ENCODE measurements at places on chromosomes 5 and 9.

DNA sequence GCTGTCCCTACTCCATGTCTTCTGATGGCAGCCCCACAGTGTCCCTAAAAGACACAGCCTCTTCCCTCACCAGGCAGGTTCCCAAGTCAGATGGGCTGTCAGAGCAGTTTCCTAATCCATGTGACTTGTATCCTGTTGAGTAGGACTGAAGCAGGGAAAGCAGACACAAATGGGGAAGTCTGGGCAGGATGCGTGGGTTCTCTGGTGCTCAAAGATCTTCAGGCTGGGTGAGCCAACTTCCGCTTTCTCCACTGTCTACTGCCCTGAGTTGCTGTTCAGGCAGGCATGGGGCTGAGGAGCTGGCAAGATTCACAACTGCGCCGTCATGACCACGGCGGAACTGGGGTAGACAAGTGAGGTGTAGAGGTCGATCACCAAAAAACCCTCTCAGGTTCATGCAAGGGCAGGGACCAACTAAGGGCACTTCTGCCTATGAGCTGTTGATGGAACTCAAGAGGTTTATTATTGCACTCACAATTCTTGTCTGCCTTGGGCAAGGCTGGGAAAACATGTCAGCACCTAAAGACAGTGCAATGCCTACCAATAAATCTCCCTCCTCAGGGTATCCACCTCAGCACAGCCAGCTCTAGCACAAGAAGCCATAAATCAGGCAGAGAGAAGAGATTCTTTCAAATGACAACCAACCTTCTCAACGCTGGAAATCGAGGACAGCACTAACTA is 83.4 kb downstream of the RAPGEF1 start:
- DNase-seq = peak; percentile 49

- no peak for DNase-seq
These were observed 83.0 kb downstream of the GABBR2 start for GRCh38 chr9:98625728-98626127.

DNA sequence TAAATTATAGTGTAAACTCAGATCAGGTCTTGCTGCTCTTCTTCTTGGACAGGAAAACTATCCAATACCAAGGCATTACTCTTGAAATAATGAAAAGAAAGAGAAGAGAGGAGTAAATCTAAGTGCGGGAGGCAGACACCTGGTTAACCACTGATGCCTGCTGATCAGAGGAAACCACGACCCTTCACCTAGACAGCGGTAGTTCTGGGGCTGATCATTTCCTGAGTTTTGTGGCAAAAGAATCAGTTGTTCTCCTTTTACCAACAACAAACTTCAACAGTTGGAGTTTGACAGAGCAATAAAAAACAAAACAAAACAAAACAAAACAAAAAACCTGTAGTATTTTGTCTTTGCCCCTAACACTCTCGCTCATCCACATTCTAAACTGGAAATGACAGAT is 3.0 kb downstream of the RLN1 start:
- DNase-seq = no peak

GRCh38 chr9:134679616-134680392 is 38.2 kb downstream of the COL5A1 start:
- no peak for DNase-seq

DNA sequence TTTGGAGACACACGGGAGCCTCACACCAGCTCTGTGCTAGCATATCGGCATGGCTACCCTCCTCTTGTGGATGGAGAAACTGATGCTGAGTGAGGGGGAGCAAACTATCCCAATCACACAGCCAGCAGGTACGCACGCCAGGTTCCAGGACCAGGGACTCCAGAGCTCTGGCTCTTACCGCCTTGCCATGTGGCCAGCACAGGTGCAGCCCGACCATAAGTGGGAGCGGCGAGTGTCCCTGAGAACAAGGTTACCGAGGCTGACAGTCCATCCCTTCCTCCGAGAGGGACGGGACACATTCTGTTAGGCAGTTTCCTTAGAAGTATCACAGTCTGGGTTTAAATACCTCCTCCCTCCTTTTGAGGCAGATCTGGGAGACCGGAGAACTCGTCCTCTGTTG is 86.0 kb downstream of the PAX5 start:
- no peak for DNase-seq

- no peak for DNase-seq
These were observed 2.5 kb downstream of the MACROH2A1 start for GRCh38 chr5:135396459-135397055.

DNA sequence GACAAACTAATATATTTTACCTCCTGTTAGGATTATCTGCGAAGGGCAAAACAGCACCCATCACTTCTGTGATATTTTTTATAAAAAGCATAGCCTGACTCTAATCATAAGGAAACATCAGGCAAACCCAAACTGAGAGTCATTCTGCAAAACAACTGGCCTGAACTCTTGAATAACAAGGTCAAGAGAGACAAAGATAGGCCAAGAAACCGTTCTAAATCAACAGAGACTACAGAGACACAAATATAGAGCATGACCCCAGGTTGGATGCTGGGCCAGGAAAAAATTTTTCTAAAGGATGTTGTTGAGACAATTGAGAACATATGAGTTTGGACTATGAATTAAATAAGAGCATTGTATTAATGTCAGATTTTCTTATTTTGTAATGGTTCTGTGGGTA is 384.9 kb downstream of the NFIB start:
- no peak for DNase-seq

DNA sequence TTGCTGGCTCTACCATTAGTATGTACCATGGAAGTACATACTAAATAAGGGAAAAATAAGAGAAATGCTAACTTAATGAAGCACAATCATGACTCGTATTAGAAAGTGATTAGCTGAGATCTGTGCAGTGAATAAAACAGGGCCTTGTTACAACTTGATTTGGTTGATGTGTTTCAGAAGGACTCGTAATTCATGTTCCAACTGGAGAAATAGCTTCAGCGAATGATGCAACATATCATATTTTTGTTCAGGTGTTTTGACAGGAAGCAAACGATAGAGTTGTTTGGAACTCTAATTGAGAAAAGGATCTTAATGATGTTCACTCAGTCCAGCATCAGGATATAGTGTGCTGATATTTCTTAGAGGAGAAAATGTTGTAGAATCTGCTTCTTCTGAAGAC is 474.6 kb upstream of the WWC1 start:
- no peak for DNase-seq

GRCh38 chr9:105296445-105296844 is 52.0 kb downstream of the SLC44A1 start:
- no peak for DNase-seq

- DNase-seq = no peak
These were observed 451.8 kb downstream of the RAB3C start for GRCh38 chr5:59034498-59035186.

- no peak for DNase-seq
These were observed 2.6 kb downstream of the NKD2 start for GRCh38 chr5:1011226-1011631.

DNA sequence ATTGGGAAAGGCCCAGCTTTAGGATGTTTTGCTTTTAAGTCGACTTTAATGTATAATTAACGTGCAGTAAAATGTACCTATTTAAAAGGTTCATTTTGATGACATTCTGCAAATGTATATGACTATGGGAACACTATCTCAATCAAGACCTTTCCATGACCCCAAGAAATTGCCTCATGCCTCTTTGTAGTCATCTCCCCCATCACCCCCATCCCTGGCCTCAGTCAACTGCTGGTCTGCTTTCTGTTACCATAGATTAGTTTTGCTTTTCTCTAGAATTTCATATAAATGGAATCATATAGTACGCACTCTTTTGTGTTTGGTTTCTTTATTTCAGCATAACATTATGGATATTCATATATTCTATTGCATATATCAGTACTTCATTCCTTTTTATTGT is 80.7 kb upstream of the C9orf72 start:
- no peak for DNase-seq
